ENCODE measurements at places on chromosomes 5 and 9.
A peak's percentile ranks its signal among the peaks of the same experiment; 100 is the strongest.

- no peak for DNase-seq
- peaks cover 5% of the 10 kb centered on the region for H3K4me1 ChIP-seq
- H3K36me3 ChIP-seq = peaks cover 21% of the 10 kb centered on the region
- H3K27me3 ChIP-seq = peaks cover 42% of the 10 kb centered on the region
- no peak overlapping the region for H3K27ac ChIP-seq
- peak overlapping the region; percentile 51 for H3K4me3 ChIP-seq
These were observed 960 bp downstream of the NR2F1 start for GRCh38 chr5:93583768-93584595.

DNA sequence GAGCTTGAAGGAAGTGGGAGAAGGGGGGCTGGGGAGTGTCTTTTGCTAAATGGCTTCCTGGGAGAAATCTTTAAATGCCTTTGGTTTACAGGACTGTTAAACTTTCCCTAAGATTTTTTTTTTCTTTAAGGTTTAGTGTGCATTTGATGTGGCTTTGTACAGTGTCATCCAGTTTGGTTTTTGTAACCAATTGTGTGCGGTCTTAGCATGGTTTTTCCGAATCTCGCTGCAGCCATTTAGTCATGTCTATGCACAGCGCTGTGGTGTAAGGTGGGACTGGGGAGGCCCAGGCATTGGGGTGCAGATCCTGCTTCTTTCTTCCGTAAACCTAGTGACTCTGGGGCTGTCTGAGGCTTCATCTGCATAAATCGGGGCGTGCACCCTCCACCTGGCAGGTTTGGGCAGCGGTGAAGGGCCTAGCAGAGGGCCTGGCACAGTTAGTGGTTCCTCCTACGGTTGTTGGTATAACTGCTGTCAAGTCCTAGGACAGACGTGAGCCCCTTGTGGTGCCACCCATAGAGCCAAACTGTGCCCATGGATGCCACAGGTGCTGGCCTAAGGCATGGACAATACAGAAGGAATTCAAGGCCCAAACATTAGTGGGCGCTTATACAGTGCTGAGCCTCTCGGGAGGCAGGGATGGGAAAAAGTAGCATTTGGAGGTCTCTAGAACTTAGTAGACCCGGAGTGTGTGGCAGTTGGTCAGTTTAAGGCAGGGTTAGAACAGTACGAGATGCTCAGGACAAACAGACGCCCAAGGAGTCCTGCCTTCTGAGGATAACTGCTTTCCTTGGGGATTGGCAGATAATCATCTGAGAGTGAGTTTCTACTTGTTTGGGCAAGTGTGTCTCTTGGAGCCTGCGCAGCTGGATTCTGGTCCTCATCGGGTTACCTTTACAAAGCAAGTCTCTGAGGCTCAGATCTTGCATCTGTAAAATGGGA is 1.5 kb downstream of the PRRC2B start:
- no peaks in the 10 kb centered on the region for H3K27me3 ChIP-seq
- peak overlapping the region; percentile 98 for H3K4me3 ChIP-seq
- DNase-seq = no peak
- peaks cover 52% of the 10 kb centered on the region for H3K4me1 ChIP-seq

DNA sequence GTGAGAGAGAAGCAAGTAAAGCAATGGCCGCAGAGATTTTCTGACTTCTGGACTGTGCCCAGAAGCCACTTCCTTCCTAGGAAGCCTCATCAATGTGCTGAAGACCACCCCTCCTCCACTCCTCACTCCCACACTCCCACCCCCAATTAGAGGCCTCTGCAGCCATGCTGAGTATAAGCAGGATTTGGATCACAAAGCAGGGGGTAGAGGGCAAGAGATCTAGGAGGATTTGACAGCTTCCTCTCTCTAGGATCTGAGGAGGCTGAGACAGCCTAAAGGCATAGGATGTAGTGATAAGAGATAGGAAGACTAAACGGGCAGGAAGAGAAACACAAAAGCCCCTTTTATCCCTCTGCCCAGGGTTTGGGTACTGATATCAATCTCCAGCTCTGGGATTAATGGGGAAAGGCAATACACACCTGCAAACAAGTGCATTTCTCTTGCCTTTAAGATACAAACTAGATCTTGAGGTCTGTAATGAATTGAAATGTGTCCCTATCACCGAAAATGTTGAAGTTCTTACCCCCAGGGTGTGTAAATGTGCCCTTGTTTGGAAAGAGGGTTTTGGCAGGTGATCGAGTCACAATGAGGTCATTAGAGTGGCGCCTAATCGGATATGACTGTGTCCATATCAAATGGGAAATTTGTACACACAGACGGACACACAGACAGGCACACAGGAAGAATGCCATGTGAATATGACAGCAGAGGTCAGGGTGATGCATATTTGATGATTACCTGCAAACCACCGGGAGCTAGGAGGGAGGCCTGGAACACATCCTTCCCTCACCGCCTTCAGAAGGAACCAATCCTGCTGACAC is 28.5 kb downstream of the KCNV2 start:
- H3K36me3 ChIP-seq = peaks cover 31% of the 10 kb centered on the region
- H3K27ac ChIP-seq = no peak overlapping the region
- peaks cover 13% of the 10 kb centered on the region for H3K4me1 ChIP-seq
- H3K4me3 ChIP-seq = no peak overlapping the region

GRCh38 chr5:90131383-90132133 is 278.0 kb downstream of the CETN3 start:
- no peak overlapping the region for H3K4me3 ChIP-seq
- no peak overlapping the region for H3K27ac ChIP-seq
- no peaks in the 10 kb centered on the region for H3K27me3 ChIP-seq
- DNase-seq = no peak
- no peaks in the 10 kb centered on the region for H3K4me1 ChIP-seq

GRCh38 chr5:151283120-151283825 is 20.3 kb downstream of the SLC36A3 start:
- no peak overlapping the region for H3K4me3 ChIP-seq
- no peaks in the 10 kb centered on the region for H3K27me3 ChIP-seq
- peaks cover 4% of the 10 kb centered on the region for H3K4me1 ChIP-seq
- H3K27ac ChIP-seq = peak overlapping the region; percentile 90
- no peaks in the 10 kb centered on the region for H3K36me3 ChIP-seq
- DNase-seq = no peak

- no peaks in the 10 kb centered on the region for H3K36me3 ChIP-seq
- no peaks in the 10 kb centered on the region for H3K27me3 ChIP-seq
- peaks cover 28% of the 10 kb centered on the region for H3K4me1 ChIP-seq
- no peak overlapping the region for H3K27ac ChIP-seq
- no peak overlapping the region for H3K4me3 ChIP-seq
- DNase-seq = no peak
These were observed 342.8 kb downstream of the TMEM167A start for GRCh38 chr5:82734347-82734746.

DNA sequence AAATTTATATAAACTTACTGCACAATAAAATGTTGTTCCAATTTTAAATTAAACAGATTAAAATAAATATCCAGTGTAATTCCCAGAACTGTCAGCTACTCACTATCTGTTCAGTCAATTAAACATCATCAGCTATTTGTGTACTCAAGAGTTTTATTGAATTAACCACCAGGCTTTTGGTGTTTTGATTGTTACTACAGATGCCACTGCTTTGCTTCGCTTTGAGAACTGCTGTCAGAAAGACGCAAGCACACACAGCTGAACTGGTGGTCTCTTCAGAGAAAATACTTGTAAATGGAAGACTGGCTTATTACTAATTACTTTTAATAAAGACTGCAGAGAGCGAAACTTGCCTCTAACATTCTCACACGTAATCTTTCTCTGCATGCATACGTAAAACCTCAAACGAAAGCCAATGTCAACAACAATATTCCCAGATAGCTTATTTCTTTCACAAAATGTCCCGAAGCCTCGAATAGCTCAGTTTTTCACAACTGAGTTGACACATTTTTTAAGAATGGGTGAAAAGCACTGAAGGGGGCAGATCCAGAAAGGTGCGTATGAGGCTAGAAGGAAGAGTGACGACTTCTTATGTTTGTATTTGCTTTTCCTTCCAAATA is 259.6 kb upstream of the RPS23 start:
- no peak overlapping the region for H3K4me3 ChIP-seq
- H3K27ac ChIP-seq = peak overlapping the region; percentile 34
- peaks cover 2% of the 10 kb centered on the region for H3K36me3 ChIP-seq
- H3K27me3 ChIP-seq = no peaks in the 10 kb centered on the region
- H3K4me1 ChIP-seq = peaks cover 23% of the 10 kb centered on the region
- DNase-seq = no peak

DNA sequence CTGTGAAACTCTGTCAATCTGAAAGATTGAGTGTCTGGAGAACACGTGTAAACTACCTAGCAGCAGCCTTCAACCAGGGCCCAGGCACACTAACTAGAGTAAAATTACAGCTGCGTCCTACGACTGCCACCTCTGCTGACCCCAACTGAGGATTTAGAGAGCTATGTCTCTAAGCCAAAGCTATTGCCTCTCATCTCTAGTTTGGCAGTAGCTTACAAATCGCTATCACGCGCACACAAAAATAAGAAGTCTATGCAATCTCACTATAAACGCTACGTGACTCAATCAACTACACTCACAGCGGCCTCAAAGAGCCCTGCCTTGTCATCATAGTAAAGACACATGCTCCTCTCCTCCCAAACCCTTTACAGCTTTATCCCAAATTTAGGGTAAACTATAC is 8.7 kb downstream of the PPP6C start:
- H3K27ac ChIP-seq = no peak overlapping the region
- DNase-seq = no peak
- H3K36me3 ChIP-seq = peaks cover 18% of the 10 kb centered on the region
- H3K4me1 ChIP-seq = peaks cover 22% of the 10 kb centered on the region

DNA sequence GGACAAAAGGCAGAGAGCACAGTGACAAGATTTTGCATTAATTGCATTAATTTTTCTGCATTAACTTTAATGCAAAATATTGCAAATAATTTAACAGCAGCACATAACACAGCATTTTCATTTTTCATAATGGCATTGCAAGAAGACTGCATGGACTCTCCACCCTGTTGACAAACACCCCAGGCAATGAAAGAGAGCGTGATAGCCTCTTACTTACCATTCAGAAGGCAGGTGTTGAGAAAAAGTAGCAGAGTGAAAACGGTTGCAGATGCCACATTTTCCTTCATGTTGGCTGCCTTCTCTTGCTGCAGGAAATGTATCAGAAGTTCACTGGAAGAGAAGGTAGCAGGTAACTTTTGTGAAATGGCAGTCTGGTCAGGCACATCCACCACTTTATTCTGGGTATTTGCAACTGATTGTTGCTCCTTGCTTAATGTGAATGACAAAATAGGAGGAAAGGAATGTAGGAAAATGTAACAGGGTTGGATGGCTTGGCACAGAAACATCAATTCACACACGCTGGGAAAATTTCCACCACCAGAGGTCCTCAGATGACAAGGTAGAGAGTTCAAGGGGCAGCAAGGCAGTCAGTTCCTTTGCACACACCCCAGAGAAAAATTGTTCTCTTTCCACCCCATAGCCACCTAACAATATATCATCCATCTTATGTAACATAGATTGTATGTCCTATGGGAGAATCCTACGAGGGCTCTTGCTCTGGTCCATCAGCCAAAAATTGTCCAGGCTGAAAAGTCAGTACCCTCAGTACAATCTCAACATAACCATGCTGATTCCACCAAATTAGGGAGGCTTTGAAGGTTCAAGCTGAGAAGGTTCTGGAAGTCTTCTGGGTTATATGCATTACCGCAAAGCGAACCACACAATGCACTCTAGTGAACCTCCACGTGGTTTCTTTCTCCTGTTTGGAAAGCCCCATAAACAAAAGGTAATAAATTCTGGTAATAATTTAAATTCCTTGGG is 41.9 kb upstream of the AGXT2 start:
- H3K4me3 ChIP-seq = no peak overlapping the region
- H3K27me3 ChIP-seq = no peaks in the 10 kb centered on the region
- no peak for DNase-seq
- no peaks in the 10 kb centered on the region for H3K4me1 ChIP-seq

Data from type B pancreatic cell (in vitro differentiated cells).